ENCODE measurements at places on chromosomes 3 and 15. TPM values are rescaled to one million over a fixed set of nuclear protein-coding genes. Genes with fewer than 3 reads are reported as not detected.

The CYP1A2 gene
- total RNA-seq: not detected

The NRROS gene
- total RNA-seq: not detected

The IL20RB gene
- 163 TPM for total RNA-seq

The SEMA3F gene
- total RNA-seq: 34.6 TPM

The SLC12A8 gene
- 8.5 TPM for total RNA-seq

DNA sequence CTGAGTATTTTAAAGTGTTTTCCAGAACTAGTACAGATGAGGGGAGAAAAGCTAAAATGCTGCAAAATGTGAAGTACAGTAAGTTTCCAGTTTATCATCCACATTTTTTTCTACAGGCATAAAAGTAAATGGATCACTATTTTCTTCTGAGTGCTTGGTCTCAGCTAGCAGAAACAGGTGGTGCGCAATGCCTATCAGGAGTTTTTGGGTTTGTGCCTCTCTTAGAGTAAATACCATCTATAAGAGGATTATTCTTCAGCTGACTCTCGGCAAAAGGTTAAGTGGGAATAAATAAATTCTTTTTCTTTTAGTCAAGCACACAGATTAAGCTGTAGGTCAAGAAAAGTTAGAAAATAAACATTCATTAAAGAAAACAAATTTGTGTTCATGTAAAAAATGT lies 1027.7 kb downstream of the PLOD2 start:
- no peak for DNase-seq
- peaks cover 11% of the 10 kb centered on the region for H3K27me3 ChIP-seq
- H3K36me3 ChIP-seq: no peaks in the 10 kb centered on the region
- no peak overlapping the region for H3K4me3 ChIP-seq
- no peaks in the 10 kb centered on the region for H3K4me1 ChIP-seq

- H3K27ac ChIP-seq: no peak overlapping the region
- H3K36me3 ChIP-seq: no peaks in the 10 kb centered on the region
- H3K4me1 ChIP-seq: no peaks in the 10 kb centered on the region
- H3K4me3 ChIP-seq: no peak overlapping the region
These were observed 315.9 kb upstream of the GPR149 start for GRCh38 chr3:154745929-154746328.

GRCh38 chr3:153448151-153448829 lies 286.3 kb downstream of the RAP2B start:
- no peaks in the 10 kb centered on the region for H3K4me1 ChIP-seq
- DNase-seq: no peak
- H3K4me3 ChIP-seq: no peak overlapping the region
- no peaks in the 10 kb centered on the region for H3K36me3 ChIP-seq
- no peaks in the 10 kb centered on the region for H3K27me3 ChIP-seq
- no peak overlapping the region for H3K27ac ChIP-seq

- H3K4me1 ChIP-seq: peaks cover 11% of the 10 kb centered on the region
- no peak for DNase-seq
- no peak overlapping the region for H3K27ac ChIP-seq
- H3K36me3 ChIP-seq: peaks cover 5% of the 10 kb centered on the region
- H3K4me3 ChIP-seq: no peak overlapping the region
- no peaks in the 10 kb centered on the region for H3K27me3 ChIP-seq
These were observed 5.6 kb upstream of the ARGFX start for GRCh38 chr3:121562148-121562547.

DNA sequence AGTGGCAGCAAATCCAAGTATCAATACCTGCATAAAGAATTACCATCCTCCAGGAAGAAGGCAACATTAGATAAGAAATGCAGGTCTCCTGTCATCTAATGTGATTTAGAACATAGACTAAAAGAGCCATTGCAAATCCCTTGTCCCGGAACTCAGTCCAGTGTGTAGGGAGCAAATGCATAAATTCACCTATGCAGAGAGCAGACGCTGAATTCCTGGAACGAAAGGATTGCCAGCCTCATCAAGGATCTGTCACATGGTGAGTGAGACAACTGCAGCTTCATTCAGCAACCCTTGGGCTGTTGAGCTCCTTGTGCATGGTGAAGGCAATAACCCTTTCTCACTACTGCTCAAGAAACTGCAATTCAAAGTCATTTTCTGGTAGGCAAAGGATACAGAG lies 696.8 kb upstream of the CFAP20DC start:
- no peaks in the 10 kb centered on the region for H3K36me3 ChIP-seq
- DNase-seq: no peak
- H3K4me1 ChIP-seq: no peaks in the 10 kb centered on the region
- H3K27ac ChIP-seq: no peak overlapping the region

GRCh38 chr3:111496894-111497559 lies 45.0 kb upstream of the CD96 start:
- H3K4me3 ChIP-seq: no peak overlapping the region
- no peaks in the 10 kb centered on the region for H3K36me3 ChIP-seq
- no peak overlapping the region for H3K27ac ChIP-seq
- DNase-seq: no peak

All from MCF 10A (cell line).